ENCODE measurements at places on chromosomes 7 and 10.
A peak's percentile ranks its signal among the peaks of the same experiment; 100 is the strongest.

- ATAC-seq = no peak
Measured at GRCh38 chr7:108294595-108294994, 161.6 kb downstream of the NRCAM start.

GRCh38 chr10:50972591-50972990 is 87.2 kb upstream of the A1CF start:
- ATAC-seq = no peak

- peak; percentile 9 for ATAC-seq
Measured at GRCh38 chr7:130943336-130943901, 209.4 kb upstream of the KLF14 start.

DNA sequence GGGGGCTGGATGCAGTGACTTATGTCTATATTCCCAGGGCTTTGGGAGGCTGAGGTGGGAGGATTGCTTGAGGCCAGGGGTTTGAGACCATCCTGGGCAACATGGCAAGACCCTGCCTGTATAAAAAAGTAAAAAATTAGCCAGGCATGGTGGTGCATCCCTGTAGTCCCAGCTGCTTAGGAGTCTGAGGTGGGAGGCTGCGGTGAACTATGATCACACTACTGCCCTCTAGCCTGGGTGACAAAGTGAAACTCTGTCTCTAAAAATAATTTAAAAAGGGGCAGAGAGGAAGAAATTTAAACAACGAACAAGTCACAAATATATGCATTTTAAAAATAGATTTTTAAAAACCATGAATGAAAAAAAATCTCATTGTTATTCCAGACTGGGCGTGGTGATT is 46.2 kb upstream of the FEZF1 start:
- ATAC-seq = no peak

DNA sequence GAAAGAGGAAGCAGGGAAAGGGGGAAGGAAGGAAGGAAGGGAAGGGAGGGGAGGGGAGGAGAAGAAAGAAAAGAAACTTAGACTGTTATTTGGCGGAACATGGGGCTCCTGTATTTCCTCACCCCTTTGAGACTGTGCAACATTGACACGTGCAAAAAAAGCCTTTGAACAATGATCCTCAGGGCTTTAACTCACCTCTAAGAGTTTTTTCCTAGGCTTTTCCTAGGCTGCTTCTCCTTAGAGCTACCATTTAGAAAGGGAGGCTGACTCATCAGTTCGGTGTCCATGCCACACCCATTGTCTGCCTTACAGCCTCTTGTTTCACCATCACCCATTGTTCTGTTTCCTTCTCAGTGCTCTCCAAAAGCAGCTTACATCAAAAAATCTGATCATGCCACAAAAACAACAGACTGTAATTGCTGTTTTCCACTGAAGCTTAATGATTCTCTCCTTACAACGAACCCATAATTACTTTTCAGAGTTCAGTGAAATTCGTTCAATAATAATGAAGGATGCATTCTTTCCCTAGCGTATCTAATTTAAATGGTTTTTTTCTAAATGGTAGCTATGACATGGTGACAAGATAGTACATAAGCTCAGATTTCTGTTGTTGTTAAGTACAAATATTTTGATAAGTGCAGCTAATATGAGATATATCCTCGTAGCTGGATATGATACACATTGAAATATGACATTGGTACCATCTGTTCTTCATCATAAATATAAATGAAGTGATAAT is 90.8 kb downstream of the PRLHR start:
- no peak for ATAC-seq

GRCh38 chr10:49734676-49735075 is 27.4 kb downstream of the OGDHL start:
- ATAC-seq = no peak

GRCh38 chr7:122727759-122728158 is 25.0 kb upstream of the RNF148 start:
- ATAC-seq = no peak

DNA sequence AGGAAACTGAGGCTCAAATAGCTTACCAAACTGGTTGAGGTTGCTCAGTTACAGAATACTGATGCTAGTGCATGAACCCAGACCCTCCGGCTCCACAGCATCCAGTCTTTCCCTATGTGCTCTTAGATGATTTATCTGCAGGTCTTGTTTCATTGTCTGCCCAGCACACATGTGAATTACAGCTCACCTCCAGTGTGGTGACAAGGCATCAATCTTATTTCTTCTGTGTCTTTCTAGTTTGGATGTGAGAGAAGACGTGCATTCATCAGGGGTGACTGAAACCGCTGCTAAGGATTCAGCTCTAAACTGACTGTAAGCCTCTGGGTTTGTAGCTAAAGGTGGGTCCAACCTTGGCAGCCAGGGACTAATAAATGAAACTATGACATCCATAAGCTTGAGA is 123.8 kb downstream of the SH2D4B start:
- ATAC-seq = no peak

DNA sequence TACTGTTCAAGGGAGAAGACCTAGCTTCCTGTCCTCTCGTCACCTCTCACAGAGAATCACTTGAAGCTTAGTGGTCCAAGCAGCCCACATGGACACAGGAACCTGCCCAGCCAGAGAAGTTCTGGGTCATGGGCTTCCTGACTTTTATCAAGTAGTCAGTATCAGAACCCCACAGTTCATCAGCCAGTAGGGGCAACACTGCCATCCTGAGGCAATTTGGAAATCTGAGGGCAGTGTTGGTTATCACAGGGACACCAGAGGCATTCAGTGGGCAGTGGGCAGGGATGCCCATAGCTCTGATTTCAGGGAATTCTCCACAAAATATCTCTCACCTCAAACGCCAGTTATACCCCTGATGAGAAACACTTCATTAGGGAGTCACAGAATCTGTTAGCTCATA is 22.5 kb upstream of the MGAM2 start:
- ATAC-seq = no peak

- no peak for ATAC-seq
Measured at GRCh38 chr7:131196803-131197202, 130.9 kb upstream of the MKLN1 start.
